ENCODE measurements at places on chromosomes 1 and 21.
A peak's percentile ranks its signal among the peaks of the same experiment; 100 is the strongest.

DNA sequence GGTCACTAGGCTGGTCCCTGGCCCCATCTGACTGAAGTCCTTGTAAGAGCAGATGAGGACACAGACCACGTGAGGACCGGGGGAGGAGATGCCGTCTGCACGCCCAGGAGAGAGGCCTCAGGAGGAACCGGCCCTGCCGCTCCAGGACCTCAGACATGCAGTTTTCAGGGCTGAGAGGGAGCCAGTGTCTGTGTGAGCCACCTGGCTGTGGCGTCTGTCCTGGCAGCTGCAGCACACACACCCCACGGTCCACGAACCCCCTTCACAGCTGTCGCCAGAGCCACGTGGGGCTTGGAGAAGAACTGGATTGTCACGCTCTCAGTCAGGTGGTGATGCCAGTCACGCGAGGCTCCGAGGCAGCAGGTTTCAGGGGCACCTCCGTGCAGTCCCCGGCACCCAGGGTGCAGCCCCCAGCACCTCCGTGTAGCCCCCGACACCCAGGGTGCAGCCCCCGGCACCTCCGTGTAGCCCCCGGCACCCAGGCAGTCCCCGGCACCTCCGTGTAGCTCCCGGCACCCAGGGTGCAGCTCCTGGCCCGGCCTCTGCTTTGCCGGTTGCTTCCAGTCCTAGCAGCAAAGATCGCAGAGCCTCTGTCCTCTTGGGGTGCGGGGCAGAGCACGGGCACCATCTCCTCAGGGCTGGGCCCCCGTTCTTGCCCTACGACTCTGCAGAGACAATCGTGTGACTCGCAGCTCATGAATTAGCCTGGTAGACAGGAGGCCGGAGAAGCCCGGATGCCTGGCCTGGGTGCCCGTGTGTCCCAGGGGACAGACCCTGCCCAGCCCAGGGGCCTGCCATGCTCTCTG is 19.0 kb upstream of the SUMO3 start:
- DNase-seq, result peak; percentile 85

GRCh38 chr21:33206771-33207281 is 22.9 kb upstream of the IFNAR2 start:
- DNase-seq, result no peak

DNA sequence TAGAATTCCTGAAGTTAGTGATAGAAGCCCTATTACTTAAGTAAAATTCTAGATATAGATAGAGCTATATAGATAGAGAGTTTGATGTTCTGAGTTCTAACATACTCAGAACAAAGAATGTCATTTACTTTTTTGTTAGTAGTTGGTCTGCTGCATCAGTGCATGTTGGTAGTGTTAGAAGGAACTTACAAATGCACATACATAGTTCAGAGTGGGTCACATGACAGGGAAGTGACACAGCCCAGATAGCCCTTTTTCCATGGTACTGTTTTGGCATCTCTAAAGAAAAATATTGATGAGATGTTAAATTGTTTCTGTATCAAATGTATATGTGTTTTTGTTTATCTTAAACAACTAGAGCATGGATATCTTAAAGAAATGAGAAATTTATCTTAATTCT is 45.7 kb downstream of the DHX9 start:
- DNase-seq, result no peak

GRCh38 chr1:47323599-47324031 is 9.7 kb upstream of the STIL start:
- no peak for DNase-seq

GRCh38 chr1:85992791-85993190 is 163.8 kb downstream of the COL24A1 start:
- DNase-seq, result no peak

DNA sequence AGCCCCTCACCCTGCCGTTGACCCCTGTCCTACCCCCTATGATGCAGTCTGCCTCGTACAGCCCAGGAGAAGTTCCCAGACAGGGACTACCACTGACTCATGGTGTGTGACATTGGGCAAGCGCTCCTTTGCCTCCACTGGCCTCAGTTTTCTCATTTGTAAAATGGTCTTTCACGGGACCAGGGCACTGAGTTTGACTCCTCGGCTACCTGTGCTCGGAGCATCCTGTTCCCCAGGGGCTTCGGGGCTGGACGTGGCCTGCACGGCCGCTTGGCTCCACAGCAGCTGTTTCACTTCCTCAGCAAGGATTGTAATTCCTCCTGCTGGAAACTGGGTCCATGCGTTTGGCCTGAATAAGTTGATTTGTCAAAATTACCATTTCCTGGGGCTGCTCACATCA is 277.3 kb downstream of the MATN1 start:
- DNase-seq, result no peak

GRCh38 chr1:23557471-23558124 is 1.7 kb downstream of the ID3 start:
- DNase-seq, result no peak

DNA sequence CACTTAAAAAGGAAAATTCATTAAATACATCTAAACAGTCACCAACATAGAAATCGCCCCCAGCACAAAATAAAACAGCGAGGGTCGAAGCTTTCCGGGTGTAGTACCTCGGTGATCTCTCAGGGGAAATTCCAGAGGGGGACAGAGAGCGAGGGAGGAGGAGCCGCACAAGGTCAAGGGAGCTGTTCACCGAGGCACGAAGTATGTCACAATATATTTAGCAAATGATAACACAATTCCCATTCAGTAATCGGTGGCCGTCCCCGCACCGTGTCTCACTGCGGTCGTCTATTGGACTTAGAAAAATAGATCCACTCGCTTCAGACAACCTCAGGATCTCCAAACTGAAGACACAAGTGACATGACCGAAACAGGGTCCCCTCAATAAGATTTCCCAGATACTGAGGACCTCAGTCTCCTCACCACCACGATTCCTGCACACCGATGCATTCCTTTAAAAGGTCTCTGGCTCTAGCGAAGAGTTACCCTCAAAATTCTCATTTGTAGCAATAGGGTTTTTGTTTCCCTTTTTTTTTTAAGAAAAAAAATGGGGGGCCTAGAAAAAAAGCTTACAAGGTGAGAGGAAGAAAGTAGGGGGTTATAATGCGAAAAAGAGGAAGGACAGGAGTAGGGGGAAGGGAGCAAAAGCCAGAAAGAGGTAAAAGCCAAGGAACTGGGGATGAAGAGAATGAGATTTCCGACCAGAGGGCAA is 1.1 kb downstream of the LPGAT1 start:
- DNase-seq, result peak; percentile 69

GRCh38 chr1:9066945-9067807 is 2.3 kb downstream of the SLC2A5 start:
- no peak for DNase-seq

DNA sequence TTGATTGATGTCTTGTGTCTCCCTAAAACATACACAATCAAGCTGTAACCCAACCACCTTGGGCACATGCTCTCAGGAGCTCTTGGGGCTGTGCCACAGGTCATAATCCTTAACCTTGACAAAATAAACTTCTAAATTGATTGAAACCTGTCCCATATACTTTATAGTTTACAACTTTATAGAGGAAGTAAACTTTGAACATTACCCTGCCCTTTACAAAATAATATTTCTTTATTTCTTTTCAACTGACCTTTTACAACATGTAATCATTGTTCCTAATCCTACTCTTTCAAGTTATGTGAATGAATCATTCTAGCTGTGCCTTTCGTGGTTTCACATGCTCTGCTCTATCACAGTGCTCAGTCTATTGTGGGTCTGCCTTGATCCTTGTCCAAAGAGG is 118.3 kb upstream of the ATP1A1 start:
- DNase-seq, result peak; percentile 47

DNA sequence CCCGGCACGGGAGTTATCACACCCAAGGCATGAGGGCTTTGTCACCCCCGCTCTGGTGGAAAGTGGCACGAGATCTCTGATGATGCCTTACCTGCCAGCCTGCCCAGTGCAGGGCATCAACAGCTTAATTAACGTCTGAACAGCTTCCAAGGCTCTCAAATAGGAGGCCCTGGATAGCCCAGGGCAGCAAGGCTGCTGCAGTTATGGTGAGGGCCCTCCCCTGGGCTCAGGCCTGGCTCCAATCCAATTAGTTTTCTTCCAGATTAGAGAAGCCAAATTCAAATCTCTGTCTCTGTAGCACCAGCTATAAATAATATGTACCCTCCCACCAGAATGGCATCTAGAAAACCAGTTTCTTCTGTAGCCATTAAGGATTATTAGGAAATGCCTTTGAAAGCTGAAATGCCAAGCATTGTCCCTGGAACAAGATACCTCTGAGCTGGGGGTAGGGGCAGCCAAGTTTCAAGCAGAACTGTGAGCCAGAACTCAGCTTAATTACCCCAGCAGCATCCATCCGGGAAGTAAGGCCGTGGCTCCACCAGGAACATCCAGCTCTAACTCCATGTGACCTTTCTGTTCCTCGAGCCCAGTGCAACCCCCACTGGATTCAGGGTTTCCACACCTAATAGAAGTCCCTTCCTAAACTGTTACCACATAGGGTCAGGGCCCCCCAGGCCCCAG is 12.5 kb downstream of the QSOX1 start:
- peak; percentile 12 for DNase-seq

DNA sequence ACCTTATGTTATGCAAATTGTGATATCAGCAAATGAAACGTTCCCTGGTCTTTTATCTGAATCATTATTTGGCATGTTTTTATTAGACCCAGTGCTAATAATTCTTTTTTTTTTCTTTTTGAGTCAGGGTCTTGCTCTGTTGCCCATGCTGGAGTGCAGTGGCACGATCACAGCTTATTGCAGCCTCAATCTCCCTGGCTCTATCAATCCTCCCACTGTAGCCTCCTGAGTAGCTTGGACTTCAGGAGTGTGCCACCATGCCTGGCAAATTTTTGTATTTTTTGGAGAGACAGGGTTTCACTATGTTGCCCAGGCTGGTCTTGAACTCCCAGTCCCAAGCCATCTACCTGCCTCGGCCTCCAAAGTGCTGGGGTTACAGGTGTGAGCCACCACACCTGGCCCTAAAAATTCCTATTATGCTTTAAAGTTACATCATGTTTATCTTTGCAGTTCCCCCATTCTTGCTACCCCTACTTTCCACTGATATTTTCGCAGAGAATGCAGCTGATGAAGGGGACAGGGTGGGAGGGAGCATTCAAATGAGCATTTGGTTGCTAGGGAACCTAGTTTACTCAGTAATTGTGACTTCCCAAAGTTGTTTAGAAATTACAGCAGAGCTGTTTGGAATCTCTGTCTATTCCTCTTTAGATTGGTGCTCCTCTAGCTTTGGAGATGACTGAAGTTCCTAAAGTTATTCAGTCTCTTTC is 18.4 kb downstream of the C1orf21 start:
- DNase-seq, result no peak

DNA sequence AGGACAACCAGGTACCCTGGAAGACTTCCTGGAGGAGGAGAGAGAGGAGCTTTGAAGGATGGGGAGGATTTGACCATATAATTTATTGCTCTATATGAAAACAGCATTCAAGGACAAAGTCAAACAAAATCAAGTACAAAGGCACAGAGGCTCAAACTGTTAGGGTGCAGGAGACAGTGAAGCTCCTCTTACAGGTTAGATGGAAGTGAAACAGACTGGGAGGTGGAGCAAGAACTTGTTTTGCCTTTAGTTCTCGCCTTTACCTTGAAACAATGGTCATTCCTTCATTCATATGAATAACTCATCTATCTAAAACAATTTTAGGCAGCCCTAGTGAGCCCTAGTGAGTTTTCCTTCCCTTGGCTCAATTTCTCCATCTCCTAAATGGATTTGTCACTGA is 199.6 kb downstream of the HIVEP3 start:
- DNase-seq, result no peak

DNA sequence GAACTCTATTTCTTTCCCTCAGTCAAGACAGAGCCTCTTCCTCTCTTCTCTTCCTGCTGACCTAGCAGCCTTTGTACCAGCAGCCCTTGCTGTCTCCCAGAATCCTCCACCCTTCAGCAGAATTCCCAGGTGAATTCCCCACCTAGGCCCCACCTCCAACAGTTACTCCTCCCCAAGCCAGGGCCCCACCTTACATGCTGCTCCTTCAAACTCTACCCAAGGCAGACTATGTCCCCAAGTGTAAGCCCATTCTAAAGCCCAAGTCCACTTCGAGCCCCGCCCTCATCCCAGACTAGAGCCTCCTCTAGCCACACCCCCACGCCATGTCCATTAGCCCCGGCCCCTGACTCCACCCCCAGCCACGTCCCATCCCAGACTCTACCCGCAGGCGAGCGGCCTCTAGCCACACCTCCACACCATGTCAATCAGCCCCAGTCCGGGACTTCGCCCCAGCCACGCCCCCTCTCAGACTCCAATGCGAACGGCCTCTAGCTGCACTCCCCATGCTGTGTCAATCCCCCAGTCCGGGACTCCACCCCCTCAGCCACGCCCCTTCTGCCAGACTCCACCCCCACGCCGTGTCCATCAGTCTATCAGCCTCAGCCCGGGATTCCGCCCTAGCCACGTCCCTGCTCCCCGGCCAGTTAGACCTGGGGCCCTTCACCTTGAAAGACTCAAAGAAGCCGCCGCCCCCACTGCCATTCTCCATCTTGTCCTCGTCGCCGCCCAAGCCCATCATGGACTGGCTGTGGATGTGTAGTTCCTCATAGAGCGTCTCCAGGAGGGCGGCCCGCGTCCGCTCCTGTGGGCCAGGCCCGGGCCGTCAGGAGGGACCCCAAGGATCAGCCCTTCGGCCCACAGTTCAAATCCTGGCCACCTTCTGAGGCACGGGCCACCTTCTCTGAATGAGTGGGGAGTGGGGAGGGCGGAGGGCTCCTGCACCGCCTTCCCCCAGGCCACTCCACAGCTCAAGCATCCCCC is 61.3 kb downstream of the RAP1GAP start:
- DNase-seq, result no peak

Measured in NCI-H2171 treated with DMSO at 0.1 percent for 48 hours (cell line).